ENCODE measurements at places on chromosomes 16 and 17. TPM values are rescaled to one million over a fixed set of nuclear protein-coding genes. Genes with fewer than 3 reads are reported as not detected.
A peak's percentile ranks its signal among the peaks of the same experiment; 100 is the strongest.

DNA sequence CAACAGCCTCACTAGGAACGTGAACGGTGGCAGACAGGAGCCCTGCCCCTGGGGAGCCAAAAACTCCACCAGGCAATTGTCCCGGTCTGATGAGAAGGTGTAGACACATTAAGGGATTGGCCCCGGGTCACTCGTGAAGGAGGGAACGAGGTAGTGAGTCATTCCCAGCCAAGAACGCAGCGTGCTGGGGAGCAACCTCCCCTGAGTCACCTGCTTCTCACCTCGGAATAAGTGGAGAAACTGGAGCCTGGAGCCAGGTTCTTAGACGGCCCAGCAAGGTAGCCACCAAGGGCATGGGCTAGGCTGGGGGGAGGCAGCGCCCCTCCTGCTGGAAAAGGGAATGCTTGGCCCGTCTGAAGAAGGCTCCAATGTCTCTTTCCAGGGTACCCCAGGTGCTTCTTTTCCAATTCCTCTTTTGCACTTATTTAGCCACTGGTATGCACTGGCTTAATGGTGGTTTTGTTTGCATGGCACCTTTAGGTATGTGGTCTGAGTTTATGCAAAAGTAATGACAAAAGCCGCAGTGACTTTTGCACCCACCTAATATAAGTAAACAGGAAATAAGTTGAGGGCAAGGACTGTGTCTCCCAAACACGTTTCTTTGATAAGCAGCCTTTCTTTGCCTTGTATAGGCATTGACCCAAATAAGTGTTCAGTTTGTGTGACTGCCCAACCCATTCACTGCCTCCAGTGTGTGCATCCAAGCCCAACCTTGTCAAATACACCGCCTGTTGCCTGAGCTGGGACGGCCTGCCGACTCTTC is 1.8 kb upstream of the HELZ start:
- DNase-seq: peak; percentile 98

GRCh38 chr16:30561089-30561816 is 3.1 kb upstream of the ZNF764 start:
- DNase-seq: no peak

Gene HOXB2
- total RNA-seq: not detected

DNA sequence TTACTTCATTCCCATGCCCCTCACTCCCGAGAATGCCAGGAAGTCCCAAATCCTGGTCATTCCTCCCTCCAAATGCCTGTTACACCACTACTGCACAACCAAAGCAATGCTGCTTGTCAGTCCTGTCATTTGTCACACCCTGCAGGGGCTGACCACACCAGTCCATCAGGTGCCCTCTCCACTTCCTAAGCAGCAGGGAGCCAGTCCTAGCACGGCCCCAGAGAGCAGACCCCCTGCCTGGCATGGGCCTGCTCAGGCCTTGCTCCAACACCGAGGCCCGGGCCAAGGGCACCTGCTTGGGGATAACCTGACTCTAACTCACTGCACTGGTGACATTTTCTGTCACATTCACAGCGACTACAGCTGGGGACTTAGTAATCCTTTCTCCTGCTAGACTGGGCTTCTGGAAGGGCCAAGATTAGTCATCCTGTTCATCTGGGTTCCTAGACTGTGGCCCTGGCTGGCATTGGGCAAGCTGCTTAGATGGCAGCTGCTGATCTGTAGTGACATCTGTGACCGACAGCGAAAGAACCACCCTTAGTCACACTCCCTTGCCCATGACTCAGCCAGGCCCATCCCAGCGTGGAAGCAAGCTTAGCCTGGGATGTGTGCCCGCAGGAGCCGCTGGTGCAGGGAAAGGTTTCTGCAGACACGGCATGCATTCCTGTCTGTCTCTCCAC is 5.4 kb downstream of the ALYREF start:
- DNase-seq: peak; percentile 93

Gene GP1BA
- not detected for total RNA-seq

All from PC-3 (cell line).